Stimulated activated CD4-positive, alpha-beta T cell treated with anti-CD3 and anti-CD28 coated beads, Interleukin-1b, Interleukin-23, amount 100 ng/mL, for 4 hours (primary cell): ENCODE measurements at places on chromosomes 2 and 18.

- DNase-seq, result no peak
These were observed 16.3 kb downstream of the MFSD2B start for GRCh38 chr2:24026233-24026632.

DNA sequence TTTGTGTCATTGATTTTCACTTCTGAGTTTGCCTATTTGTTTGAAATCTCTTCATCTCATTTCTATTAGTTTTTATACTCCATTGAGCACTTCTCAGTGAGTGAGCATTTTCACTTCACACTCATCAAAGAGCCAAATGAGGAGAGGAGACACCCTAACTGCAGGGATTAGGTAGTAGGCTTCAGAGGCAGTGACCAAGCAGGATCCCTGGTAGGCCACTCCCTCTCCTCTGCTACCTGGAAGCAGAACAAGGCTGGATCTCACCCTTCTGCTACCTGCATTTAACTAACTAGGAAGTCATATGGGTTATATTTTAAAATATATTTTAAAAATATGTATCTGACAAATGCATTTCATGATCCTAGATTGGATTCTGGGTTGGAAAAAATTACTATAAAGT is 52.7 kb downstream of the SEMA4F start:
- DNase-seq, result no peak

- no peak for DNase-seq
These were observed 158.2 kb downstream of the TDRD15 start for GRCh38 chr2:21281791-21282514.

GRCh38 chr18:3584897-3585460 is 135.0 kb downstream of the TGIF1 start:
- DNase-seq, result no peak

- DNase-seq, result no peak
These were observed 54.7 kb downstream of the CCDC68 start for GRCh38 chr18:54904581-54904980.

- no peak for DNase-seq
These were observed 127.1 kb downstream of the CERS6 start for GRCh38 chr2:168583064-168583709.

- no peak for DNase-seq
These were observed 41.5 kb upstream of the APCDD1 start for GRCh38 chr18:10412933-10413332.

DNA sequence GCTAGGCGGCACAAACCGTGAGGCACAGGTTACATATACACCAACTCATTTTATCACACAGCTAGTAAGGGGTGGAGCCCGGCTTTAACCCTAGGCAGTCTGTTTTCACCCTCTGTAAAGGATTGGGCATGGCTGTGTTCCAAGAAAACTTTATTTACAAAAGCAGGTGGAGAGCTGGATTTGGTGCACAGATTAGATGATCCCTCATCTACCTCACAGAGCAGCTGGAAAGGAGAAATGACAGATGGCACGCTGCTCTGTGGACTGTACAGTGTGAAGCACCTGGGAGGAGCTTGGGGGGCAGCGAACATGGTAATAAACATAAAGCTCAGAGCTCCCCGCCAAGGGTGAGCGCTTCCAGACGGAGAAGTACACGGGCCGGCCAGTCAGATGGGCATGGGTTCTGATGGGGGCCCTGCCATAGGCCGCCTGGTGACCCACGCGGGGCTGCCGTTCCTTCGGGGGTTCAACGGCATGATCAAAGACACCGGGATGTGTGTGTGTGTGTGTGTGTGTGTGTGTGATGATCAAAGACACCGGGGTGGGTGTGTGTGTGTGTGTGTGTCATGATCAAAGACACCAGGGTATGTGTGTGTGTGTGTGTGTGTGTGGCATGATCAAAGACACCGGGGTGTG is 862 bp upstream of the TMEM177 start:
- DNase-seq, result no peak

DNA sequence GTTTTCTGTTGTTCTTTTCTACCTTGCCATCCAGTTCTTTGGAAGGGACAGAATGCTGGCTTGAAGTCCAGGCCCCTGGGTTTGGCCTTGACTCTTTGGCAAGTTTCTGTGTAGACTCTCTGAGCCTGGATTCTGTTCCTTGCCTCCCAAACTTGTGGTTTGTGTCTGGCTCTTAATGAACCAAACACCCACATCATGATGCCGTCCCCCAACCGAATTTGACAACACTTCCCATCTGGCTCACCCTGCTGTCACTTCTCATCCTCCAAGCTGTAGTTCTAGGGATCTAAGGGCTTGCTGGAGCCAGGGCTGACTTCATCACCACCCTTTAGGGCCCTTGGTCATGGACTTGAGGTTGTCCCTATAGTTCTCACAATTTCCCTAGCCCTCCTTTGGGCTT is 68.9 kb upstream of the CELF4 start:
- DNase-seq, result no peak

DNA sequence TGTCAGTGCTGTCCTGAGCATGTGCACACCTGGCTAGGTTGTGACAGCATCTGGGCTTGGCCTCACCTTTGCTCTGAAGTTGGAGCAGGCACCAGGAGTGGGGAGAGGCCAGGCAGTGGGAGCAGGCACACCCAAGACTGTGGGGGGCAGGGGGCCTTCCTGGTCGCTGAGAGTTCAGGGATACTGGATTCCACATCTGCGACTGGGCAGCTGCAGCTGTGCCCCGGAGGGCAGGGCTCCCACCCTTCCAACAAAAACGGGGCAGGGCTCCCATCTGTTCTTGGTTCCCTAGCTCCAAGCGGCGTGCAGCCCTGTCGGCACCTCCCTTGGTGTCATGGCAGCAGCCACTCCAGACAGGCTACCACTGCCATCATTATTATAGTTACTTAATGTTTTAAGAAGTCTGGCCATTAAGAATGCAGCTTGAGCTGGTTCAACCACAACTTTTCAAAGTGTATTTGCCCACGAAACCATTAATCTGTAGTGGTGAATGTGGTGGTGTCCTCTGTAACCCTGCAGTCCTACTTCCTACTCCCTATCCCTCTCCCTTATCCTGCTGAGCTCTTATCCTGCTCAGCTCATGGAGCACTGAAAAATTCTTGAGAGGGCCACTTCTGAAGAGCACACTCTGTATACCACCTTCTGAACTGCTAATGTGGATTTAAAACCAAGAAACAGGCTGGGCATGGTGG is 48.0 kb upstream of the RAB1A start:
- no peak for DNase-seq
